Activated CD4-positive, alpha-beta T cell treated with anti-CD3 and anti-CD28 coated beads, Interleukin-2, amount 50 U/mL, for 24 hours (primary cell): ENCODE measurements at places on chromosomes 6 and 20.

DNA sequence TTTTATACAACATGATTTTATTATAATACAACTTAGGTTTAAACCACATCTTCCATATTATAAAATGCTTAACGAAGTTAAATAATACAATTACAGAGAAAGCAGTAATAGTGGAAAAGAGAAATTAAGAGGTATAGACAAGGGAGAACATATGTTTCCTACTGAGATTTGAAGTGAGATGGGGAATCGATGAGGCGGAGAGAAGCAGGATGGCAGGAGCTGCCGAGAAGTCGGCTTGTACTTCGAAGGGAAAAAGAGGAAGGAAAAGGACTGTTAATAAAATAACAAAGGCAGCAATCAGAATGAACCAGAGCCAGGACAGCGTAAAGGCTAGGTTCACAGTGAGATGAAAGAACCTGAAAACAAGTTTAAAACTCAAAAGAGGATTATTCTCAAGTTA, 15.4 kb downstream of the FBXL4 start:
- DNase-seq, result no peak

DNA sequence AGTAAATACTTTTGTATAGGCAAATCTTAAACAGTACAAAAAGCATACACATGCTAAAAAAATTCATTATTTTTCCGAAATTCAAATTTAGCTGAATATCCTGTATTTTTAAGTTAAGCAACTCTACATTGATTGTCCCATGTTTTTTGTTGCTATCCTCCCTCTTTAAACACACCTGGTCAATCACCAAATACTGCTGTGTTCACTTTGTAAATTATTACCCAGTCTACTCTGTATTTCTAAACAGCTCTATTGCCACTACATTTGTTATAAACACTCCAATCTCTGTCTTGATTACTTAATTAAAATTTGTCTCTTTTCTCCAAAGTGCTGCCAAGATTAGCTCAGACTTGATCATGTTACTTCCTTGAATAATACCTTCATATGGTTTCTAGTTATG, 466.5 kb upstream of the GJE1 start:
- DNase-seq, result no peak

DNA sequence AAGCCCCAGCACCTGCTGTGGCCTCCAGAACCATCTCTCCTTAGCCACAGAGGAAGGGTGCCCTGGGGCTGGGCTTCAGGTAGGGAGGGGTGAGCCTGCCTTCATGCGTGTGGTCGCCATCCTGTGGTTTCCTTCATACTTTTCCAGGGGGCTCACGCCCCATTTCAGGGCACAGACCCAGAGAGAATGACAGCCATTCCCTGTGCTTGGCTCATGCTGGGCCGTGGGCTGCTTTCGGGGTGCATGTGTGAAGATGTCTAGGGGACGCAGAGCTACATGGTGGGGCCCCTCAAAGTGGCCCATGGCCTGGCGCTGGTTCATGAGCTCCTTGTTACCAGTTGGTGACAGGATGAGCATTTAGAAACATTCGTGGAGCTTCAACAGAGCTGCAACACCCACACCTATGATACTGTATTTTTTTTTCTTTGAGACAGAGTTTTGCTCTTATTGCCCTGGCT, 190.3 kb upstream of the SLC24A3 start:
- no peak for DNase-seq

DNA sequence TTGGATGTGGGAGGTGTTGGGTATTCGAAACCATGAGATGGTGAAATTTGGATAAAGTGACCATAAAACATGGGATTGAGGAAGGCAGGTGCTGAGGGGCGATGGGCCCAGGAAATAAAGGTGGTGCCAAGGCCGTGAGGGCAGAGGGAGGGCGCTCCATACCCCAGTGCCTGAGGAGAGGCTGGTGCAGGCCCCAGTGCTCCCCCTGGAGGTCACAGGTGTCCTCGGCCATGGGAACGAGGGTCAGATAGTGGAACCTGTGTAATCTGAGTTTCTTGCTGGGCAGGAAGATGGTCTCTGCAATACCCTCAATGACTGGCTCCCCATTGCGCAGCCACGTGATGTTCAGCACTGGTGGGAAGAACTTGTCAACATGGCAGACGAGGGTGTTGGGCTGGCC, 16.2 kb downstream of the HLA-DPB1 start:
- peak; percentile 32 for DNase-seq

GRCh38 chr6:158184608-158185007, 16.5 kb downstream of the GTF2H5 start:
- no peak for DNase-seq

GRCh38 chr20:13913572-13913971, 76.8 kb downstream of the SEL1L2 start:
- no peak for DNase-seq

DNA sequence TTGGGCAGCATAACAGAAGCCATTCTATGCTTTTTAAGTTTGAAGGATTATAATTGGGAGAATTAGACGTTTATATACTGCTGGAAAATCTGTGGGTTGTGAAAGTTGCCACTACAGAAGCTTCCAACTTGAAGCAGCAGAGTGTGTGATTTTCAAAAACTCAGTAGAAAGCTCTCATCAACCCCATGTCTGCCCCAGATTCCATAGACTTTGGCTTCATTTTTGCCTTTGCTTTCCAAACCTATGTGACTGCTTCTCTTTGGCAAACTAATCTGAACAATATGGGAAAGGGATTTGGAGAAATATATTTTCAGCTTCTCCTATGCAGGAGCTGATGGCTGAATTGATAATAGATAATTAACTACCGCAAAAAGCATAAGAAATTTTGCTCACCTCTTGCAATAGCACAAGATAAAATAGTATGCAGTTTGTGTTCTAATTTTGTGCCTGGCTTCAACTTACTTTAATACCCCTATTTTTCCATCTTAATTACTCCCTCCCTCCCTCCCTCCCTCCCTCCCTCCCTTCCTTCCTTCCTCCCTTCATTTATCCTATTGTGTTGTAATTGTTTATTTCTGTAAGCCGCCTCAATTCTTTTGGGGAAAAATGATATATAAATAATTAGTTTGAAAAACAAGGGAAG, 214.1 kb upstream of the HS3ST5 start:
- no peak for DNase-seq

DNA sequence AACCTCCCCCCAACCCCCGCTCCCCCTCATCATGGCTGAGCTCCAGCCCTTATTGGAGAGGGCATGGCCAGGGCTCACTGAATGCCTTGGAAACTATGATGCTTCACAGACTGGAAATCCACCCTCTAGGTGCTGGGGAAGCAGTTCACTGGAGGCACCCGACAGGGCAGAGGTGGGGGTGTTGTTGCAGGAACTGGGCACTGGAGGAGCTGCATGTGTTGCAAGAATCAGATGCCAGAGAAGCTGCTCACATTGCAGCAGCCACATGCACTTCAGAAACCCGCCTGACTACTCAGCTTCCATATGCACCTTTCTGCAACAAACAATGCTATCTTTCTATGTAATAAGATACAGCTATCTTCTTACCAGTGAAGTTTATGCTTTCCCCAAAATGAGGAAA, 7.9 kb upstream of the TBPL1 start:
- no peak for DNase-seq
